Hematopoietic multipotent progenitor cell treated with erythropoietin and hydrocortisone succinate and interleukin-3 and kit ligand, for 6 days (in vitro differentiated cells): ENCODE measurements at places on chromosomes 16 and 17.

DNA sequence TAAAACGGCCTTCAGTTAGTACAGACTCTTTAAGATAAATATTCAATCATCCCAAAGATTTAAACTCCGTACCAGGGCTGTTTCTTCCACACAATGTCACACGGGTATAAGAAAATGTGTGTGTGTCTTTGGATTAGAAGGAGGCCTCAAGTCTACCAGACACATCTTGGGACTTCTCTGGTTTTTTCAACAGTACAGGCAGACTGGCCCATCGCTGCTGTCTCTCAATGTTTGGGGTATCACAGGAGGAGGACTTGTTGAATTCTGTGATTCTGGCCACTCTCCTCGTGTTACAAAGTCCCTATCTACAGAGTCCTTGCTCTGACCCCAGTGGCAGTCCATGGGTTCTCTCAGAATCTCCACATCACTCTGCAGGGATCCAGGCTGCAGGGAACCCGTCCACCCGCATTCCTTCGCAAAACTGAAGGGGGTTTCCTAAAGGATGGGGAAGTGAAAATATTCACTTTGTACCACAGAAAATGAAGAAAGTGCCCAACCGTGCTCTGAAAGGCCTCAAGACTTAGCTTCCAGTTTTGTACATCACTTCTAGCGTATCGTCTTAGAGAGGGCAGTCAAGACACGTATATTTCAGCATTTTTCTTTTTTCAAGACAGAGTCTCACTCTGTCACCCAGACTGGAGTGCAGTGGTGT lies 373.2 kb downstream of the NPIPA8 start:
- no peak for DNase-seq

- DNase-seq = no peak
Observed at GRCh38 chr17:47633996-47634395, 15.7 kb upstream of the KPNB1 start.

DNA sequence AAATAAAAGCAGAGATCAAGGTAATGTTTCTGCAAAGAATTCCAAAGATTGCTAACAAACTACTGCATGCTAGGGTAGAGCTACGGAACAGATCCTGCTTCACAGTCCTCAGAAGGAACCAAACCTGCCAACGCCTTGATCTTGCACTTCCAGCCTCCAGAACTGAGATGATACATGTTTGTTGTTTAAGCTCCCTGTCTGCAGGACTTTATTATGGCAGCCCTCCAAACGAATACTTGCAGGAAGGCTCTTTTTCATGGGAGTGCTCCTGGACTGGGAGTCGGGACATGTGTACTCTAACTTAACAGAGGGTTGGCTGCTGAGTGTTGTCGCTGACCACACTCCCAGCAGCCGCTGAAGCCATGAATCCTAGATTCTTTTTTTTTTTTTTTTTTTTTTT lies 808.8 kb upstream of the EEF2KMT start:
- DNase-seq = no peak

DNA sequence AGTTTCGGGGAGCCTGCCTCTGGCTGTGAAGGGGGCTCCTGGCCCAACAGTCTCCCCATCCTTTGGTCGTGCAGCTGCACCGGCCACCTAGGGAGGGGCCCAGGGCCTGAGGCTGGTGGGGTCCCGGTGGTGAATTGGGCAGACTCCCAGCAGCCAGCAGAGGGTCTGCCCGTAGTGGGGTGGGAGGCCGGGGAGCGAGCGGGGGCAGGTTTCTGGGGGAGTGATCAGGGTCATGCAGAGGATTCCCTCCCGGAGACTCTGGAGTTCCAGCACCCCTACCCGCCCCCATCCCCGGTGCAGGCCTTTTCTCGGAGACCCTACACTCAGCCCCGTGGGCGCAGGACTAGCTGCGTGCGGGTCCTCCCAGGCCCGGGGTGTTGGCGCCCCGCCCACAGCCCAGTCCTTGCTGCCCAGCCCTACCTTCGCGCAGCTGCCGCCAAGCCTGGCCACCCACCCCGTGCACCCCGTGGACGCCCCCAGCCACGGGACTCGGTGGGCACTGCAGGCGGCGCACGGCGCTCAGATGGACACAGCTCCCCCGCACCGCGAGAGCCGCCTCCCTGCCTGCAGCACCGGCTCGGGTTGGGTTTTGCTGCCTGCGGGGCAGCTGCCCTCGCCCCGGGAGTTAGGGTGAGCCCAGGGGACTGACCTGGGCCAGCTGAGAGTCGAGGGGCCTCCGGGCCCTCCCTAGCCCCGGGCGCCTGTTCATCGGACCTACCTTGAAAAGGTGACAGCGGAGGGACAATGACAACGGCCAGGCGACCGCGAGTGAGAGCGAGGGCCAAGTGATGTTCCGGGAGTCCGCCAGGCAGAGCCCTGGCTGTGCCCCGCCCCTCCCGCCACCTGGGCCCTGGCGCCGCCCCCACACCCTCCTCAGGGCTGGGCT lies at the start of gene GNG13:
Gene GNG13 (minus strand): TSS at position 787 of the 886 bp plus-strand sequence. CDS start 1,657 bp downstream, outside the sequence.
- DNase-seq = no peak

DNA sequence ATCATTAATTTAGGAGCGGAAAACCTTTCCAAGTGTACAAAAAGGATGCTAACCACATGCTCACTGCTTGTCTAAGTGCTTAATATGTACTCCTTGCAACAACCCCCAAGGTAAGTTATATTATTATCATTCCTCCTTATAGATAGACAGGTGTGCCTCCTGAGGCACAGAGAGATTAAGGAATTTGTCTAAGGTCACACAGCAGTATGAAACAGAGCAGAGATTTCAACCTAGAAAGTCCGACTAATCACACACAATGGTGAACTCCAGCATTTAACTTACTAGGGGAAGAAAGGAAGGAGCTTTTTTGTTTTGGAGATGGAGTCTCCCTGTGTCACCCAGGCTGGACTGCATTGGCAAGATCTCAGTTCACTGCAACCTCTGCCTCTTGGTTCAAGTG lies 37.0 kb upstream of the USP7 start:
- DNase-seq = no peak

- no peak for DNase-seq
Observed at GRCh38 chr16:28217326-28217725, 5.6 kb upstream of the XPO6 start.

- no peak for DNase-seq
Observed at GRCh38 chr16:83900571-83900970, 1.7 kb downstream of the MLYCD start.

- DNase-seq = no peak
Observed at GRCh38 chr16:73131156-73131862, 83.4 kb upstream of the ZFHX3 start.

- no peak for DNase-seq
Observed at GRCh38 chr16:52597772-52598483, 51.0 kb upstream of the TOX3 start.

DNA sequence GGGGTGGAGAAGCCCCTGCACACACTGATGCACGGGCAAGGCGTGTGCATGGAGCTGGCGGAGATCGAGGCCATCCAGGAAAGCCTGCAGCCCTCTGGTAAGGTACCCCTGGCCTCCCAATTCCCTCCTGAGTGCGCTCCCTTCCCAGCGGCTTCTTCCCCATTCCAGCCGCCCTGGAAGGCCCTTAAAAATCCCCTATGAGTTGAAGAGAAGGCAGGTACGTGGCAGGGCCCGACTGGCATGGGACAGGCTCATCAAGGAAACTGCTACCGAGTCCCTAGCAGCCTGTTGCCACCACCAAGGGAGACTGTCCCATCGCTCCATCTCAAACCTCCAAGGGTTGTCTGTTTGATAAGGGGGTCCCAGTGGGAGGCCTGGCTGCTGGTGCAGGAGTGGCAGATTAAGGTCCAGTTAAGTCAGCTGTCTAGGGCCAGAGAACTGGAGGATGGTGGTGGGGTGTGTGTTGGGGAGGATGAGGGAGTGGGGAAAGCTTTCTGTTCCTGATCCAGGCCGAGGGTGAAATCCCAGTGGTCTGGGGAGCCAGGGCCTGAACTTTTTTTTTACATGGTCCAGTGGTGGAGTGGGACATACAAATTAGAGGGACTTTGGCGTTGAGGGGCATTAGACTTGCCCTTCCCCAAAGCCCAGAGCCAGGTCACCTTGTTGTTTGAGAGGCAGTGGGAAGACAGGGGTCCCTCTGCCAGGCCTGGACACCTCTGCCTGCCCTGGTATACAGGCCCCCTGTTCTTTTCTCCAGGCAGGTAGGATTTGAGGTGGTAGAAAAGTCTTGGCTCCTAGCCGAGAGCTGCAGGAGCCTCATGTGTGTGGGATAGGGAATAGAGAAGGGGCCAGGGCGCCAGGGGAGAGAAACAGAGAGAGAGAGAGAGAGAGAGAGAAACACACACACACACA lies 994 bp downstream of the IGFBP4 start:
- no peak for DNase-seq

DNA sequence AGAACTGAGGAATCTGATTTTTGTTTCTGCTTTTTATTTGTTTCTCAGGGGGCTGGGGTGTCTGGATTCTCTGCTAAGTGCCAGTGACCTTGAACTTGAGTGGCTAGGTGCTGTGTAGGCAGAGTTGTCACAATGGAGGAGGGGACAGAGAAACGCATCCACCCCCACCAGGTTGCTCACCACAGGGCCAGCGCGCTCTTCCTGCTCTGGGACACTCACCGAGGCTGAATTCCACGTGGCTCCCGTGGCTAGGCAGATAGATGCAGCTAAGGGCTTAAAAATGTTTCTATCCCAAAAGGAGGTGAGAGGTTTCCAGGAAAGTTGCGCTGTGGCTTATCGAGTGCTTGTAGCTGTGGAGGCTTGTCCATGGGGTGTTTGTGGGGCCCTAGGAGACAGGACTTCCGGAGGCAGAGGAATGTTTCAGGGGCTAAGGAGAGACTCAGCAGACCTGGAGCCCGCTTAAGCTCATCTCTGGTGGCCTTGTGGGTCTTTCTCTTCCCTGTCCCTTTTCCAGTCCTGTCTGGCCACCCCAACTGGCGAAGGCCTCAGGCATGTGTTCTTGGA lies 36.8 kb downstream of the ADCY7 start:
- DNase-seq = no peak

DNA sequence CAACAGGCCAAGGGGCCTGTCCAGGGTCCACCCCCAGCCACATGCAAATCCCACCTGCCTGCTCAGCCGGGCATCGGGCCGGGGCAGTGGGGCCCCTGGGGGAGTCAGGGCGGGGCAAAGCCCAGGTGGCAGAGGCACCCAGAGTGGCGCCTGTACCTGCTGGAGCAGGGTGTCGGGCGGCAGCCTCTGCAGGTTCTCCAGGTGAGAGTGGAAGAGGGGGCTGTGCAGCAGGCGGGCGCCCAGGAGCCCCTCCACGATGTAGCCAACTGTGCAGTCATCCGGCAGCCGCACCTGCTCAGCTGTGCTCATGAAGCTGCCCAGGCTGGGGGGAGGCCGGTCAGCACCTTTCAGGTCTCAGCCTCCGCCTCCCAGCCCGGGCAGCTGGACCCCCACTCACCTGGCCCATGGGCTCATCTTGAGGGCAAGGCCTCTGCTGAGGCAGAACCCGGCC lies 2.1 kb downstream of the RFNG start:
- DNase-seq = no peak

DNA sequence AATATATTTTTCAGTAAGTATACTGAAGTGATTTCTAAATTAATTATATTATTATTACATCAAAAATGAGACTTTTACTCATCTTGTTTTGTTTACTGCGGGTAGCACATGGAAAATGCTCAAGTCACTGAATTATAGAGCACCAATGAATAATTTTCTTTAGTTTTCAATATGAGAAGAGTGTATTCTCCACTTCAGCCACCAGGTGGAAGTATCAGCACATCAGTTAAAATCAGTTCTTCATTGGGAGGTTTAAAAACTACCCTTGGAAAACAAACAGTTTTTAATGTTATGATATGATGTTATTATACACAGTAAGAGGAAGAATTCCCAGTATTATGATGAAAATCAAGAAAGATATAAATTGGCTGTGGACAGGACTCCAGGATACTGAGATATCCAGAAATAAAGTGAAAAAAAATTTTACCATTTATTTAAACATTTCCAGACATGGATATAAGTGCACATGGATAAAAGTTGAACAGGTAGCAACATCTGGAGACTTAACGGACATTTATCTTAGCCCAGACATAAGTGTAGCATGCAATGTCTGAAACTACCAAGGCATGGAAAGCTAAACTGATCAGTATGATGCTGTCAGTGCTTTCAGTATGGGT lies 467.3 kb downstream of the KCNJ2 start:
- peak; percentile 69 for DNase-seq

- no peak for DNase-seq
Observed at GRCh38 chr17:75906143-75906884, 1.6 kb upstream of the MRPL38 start.

DNA sequence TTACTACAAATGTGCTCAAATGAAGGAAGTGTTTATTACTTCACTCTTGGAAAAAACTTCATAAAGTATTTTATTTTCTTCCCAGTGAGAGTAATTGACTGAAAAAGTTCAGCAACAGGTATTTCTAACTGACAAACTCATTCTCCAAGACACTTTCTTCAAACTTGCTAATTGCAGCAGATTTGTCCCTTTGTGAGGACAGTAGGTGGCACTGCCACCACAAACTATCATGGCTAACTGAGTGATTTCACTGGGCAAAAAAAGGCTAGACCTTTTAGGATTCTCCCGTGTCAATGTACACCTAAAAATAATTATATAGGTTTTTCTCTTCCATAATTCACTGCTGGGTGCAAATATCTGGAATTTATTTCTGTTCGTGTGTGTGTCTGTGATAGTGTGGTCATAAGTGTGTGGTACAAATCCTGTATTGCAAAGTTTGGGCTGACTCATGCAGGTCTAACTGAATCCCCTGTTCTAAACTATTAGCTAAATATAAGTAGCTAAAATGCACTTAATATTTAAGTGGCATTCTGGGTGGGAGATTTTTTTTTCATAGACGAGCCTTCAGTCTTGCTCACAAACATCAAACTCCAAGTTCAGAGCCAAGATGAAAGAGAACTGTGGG lies 3.9 kb downstream of the HS3ST3A1 start:
- peak; percentile 66 for DNase-seq

GRCh38 chr17:74532115-74532514 lies 840 bp upstream of the CD300LB start:
- DNase-seq = peak; percentile 94

- DNase-seq = no peak
Observed at GRCh38 chr17:79829004-79829403, 10.2 kb downstream of the CBX4 start.

DNA sequence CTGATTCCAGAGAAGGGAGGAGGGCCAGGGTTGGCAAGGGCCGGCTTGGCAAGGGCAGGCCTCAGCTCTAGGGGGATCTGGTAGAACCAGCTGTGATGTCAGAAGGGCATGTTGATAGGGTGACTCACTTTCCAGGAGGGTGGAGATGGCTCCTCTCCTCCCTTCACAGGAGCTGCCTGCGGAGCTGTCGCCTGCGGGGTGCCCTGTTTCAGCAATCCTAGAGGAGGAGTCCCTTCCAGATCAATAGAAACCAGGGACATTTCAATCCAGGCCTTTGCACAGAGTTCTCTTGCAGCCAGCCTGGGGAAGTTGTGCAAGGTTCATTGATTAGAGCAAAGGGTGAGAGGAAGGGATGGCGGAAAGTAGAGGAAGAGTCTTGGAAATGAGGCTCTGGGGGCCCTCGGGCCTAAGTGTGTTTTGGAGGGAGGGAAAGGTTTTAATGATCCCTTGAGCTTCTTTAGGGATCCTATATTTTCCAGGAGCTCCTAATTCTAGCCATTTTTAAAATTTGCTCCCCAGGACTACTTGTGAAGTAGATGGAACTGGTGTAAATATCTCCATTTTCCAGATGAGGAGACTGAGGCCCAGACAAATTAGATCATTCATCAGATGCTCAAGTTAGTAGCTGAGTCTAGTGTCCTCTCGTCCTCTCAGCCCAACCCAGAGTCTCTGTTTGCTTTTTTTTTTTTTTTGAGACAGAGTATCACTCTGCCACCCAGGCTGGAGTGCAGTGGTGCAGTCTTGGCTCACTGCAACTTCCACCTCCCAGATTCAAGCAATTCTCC lies 24.8 kb upstream of the CSNK2A2 start:
- no peak for DNase-seq
